Breast epithelium (tissue), 4 donors: ENCODE measurements at places on chromosomes 6 and 20. TPM values are rescaled to one million over a fixed set of nuclear protein-coding genes. Genes with fewer than 3 reads are reported as not detected.

DNA sequence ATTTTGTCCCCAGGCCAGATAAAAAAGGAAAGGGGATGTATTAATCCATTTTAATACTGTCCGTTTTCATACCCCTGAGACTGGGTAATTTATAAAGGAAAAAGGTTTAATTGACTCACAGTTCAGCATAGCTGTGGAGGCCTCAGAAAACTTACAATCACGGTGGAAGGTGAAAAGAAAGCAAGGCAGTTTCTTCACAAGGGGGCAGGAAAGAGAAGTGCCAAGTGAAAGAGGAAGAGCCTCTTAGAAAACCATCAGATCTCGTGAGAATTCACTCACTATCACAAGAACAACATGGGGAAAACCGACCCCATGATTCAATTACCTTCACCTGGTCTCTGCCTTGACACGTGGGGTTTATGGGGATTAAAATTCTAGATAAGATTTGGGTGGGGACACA is 152.5 kb downstream of the IBTK start:
- H3K4me3 ChIP-seq, result no peak overlapping the region
- no peaks in the 10 kb centered on the region for H3K4me1 ChIP-seq
- H3K36me3 ChIP-seq, result no peaks in the 10 kb centered on the region
- no peak for DNase-seq
- no peak overlapping the region for H3K27ac ChIP-seq

GRCh38 chr20:37419307-37419706 is 73.4 kb downstream of the SRC start:
- no peak overlapping the region for H3K4me3 ChIP-seq
- no peaks in the 10 kb centered on the region for H3K27me3 ChIP-seq
- H3K4me1 ChIP-seq, result no peaks in the 10 kb centered on the region
- no peak for DNase-seq
- no peak overlapping the region for H3K27ac ChIP-seq
- no peaks in the 10 kb centered on the region for H3K36me3 ChIP-seq

- no peak for DNase-seq
- H3K4me3 ChIP-seq, result no peak overlapping the region
- no peaks in the 10 kb centered on the region for H3K4me1 ChIP-seq
- no peaks in the 10 kb centered on the region for H3K36me3 ChIP-seq
- H3K27ac ChIP-seq, result no peak overlapping the region
- no peaks in the 10 kb centered on the region for H3K27me3 ChIP-seq
Measured at GRCh38 chr20:24977336-24977735, 15.2 kb downstream of the APMAP start.

GRCh38 chr6:153476243-153476642 is 345.2 kb upstream of the RGS17 start:
- no peaks in the 10 kb centered on the region for H3K36me3 ChIP-seq
- no peaks in the 10 kb centered on the region for H3K27me3 ChIP-seq

DNA sequence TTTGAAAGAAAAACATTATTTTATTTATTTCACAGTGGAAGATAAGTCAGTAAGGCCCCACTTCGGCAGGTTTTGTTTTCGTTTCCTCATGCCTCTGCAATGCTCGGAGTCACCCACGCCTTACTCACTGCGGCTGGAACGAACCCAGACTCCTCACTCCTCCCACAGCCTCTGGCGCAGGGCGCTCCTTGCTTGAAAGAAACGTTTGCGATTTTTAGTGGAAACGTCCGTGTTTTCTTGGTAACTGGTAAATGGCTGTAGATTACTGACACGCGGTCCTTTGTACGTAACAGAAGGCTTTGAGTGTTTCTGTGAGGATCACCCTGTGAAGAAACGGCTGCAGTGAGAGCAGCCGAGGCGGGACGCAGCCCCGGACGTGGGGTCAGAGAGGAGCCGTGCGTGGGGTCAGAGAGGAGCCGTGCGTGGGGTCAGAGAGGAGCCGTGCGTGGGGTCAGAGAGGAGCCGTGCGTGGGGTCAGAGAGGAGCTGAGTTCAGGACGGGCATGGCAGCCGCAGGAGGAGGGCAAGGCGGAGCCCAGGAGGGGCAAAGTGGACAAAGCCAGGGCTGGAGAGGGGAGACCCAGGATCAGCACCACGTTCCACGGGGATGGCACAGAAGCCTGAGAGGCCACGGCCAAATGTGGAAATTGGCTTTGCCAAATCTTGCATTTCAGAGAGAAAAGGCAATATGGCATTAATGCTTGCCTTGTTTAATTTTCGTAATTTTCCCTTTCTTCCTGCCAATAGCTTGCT is 198.6 kb upstream of the THBS2 start:
- peak overlapping the region; percentile 96 for H3K27ac ChIP-seq
- no peaks in the 10 kb centered on the region for H3K36me3 ChIP-seq
- H3K4me3 ChIP-seq, result peak overlapping the region; percentile 50
- H3K4me1 ChIP-seq, result no peaks in the 10 kb centered on the region
- DNase-seq, result peak; percentile 79
- H3K27me3 ChIP-seq, result no peaks in the 10 kb centered on the region

DNA sequence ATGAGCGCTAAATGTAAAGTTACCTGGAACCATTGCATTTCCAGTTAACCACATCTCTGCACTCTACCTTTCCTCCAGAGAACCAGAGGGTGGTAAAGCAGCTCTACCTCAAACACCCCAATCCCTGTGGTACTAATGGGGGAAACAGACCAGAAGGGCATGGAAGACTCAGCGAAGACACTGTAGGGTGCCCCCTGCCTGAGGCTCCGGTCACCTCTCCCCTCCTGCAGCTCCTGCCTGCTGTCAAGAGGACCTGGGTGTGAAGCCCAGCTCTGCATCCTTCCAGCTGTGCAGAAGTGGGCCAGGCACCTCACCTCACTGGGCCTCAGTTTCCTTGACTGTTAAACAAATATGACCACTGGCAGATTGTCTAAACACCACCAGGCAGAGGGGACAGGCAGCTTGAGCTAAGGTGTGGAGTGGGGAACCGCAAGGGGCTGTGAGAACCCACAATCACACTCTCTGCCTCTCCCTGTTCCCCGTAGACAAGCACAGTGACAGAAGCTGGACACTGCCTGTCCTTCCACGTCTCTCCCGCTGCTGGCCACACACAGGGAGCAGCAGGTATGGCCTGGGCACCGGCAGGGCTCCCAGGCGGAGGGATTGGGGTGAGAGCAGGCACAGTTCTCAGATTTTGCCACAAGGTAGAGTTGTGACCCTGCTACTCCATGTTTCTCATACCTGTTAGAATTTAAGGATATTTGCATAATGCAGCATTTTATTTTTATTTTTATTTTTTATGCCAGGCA is 9.1 kb upstream of the BPIFA2 start:
- no peak overlapping the region for H3K4me3 ChIP-seq
- H3K36me3 ChIP-seq, result no peaks in the 10 kb centered on the region
- no peaks in the 10 kb centered on the region for H3K4me1 ChIP-seq
- H3K27ac ChIP-seq, result no peak overlapping the region
- DNase-seq, result no peak
- H3K27me3 ChIP-seq, result no peaks in the 10 kb centered on the region

GRCh38 chr6:35710241-35710847 is 21.6 kb upstream of the FKBP5 start:
- no peak overlapping the region for H3K27ac ChIP-seq
- peak; percentile 39 for DNase-seq
- H3K36me3 ChIP-seq, result no peaks in the 10 kb centered on the region
- H3K27me3 ChIP-seq, result no peaks in the 10 kb centered on the region

DNA sequence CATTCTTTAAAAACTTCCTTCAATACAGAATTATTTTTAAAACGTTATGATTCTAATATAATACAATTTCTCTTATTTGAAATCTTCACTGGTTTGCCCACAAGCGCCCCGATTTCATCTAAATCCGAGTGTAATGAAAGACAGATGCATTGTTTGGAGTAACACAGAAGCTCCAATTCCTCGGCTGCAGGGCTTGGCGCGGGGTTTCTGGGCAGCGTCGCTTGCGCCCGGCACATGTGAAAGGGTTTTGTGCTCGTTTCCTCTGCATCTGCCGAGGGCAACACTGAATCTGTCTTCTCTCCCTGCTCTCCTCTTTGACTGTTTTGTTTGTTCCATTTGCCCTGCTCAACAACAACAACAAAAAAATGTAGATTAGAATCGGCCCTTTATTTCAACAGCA is 248.6 kb upstream of the QKI start:
- no peaks in the 10 kb centered on the region for H3K27me3 ChIP-seq
- DNase-seq, result no peak
- H3K4me1 ChIP-seq, result no peaks in the 10 kb centered on the region
- no peak overlapping the region for H3K4me3 ChIP-seq

DNA sequence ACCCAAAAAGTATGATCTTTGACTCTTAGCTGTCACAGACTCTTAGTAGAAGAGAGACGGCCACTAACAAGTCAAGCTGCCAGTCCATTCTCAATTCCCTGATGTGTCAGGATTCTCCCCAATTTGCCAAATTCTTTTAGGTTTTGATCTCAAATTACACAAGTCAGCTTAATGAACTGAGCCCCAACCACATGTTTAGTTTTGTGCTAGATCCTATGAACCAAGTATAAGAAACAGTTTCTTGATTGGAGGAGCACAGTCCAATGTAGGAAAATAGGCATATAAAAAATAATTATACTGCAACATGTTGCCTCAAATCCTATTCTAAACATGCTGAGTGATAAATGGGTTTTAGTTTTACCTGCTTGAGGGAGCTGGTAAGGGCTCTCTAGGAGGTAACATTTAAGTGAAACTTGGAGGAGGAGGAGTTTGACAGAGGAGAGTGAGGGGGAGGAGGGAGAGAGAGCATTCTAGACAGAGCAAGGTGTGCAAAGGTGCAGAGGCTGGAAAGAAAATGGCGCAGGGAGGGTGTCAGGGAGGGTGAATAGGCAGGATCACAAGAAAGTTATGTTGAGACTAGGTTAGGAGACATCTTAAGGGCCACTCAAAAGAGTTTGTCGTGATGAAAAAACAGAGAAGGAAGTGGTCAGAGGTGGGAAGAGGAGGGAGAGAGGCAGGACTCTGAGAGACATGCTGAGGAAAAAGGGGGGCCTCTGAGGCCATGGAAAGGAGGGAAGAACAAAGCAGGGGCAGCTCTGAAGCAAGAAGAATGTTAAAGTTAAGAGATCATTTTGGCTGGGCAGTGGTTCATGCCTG is 22.8 kb upstream of the FAM83C start:
- no peak for DNase-seq
- H3K4me1 ChIP-seq, result no peaks in the 10 kb centered on the region
- H3K36me3 ChIP-seq, result no peaks in the 10 kb centered on the region
- H3K27ac ChIP-seq, result no peak overlapping the region
- H3K27me3 ChIP-seq, result no peaks in the 10 kb centered on the region
- H3K4me3 ChIP-seq, result no peak overlapping the region

DNA sequence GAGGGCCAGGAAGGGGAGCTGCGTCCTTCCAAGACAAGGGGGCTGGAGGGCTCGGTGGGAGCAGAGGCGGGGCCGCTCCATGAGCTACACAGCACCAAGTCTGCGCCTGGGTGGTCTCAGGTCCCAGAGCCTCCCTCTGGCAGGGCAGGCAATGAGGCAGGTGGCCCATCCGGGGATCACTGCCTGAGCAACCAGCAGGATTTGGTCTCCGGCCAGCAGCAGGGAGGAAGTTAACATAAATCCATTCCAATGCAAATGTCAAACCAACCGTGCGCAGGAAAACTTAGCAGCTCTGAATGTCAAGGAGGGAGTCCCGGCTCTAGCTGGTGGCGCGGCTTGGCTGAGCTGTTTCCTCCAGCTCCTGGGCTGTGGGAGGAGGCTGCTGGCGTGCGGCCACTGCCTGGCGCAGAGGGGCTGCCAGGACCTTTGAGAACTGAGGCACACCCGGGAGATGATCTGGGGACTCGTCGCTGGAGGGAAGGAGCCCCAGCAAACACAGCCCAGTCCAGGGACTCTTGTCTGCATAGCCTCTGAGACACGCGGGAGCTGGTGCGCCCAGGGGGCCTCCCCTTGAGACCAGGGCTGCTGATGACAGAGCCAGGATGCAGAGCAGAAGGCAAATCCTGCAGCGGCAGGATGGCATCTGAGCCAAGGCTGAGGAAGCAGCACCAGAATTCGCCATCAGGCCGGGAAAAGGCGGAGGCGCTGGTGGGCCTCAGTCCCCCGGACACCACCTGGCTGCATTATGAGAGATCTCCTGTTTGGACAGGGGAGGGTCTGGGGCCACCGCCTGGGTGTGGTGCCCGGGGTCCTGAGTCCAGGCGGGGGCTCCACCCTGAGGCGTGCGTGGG is 33.1 kb upstream of the CHRNA4 start:
- H3K27me3 ChIP-seq, result peaks cover 64% of the 10 kb centered on the region
- H3K4me3 ChIP-seq, result no peak overlapping the region
- H3K36me3 ChIP-seq, result no peaks in the 10 kb centered on the region
- no peak overlapping the region for H3K27ac ChIP-seq
- DNase-seq, result no peak

DNA sequence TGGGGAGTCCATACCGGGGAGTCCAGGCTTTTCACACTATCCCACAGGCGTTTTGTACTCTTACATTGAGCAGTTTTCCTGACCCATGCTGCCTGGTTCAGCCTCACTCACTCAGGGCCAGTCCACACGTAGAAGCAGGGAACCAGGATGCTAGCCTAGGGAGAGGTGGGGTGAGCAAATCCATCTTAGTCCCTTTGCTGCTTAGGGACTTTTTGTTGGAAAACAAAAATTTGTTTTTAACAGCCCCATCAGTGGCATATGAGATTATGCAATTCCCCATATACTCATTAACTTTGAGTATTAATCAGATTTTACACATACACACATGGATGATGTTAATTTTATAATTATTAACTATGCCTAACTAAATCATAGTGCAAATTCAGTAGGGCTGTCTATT is 84.2 kb downstream of the EZR start:
- no peaks in the 10 kb centered on the region for H3K36me3 ChIP-seq
- H3K4me3 ChIP-seq, result no peak overlapping the region
- DNase-seq, result no peak
- no peak overlapping the region for H3K27ac ChIP-seq

GRCh38 chr20:21433329-21433890 is 36.1 kb upstream of the NKX2-4 start:
- no peak overlapping the region for H3K27ac ChIP-seq
- no peak for DNase-seq
- H3K4me1 ChIP-seq, result no peaks in the 10 kb centered on the region
- no peaks in the 10 kb centered on the region for H3K27me3 ChIP-seq
- H3K4me3 ChIP-seq, result no peak overlapping the region

GRCh38 chr6:38091613-38092012 is 272.1 kb downstream of the ZFAND3 start:
- no peaks in the 10 kb centered on the region for H3K36me3 ChIP-seq
- H3K4me1 ChIP-seq, result no peaks in the 10 kb centered on the region
- H3K27me3 ChIP-seq, result no peaks in the 10 kb centered on the region
- no peak overlapping the region for H3K27ac ChIP-seq
- H3K4me3 ChIP-seq, result no peak overlapping the region
- no peak for DNase-seq

The ACAT2 gene
- 10.1 TPM for total RNA-seq

The PFDN4 gene
- 52.1 TPM for total RNA-seq

The TBXT gene
- not detected for total RNA-seq

The CDH26 gene
- 3.1 TPM for total RNA-seq

The HTR1E gene
- total RNA-seq, result not detected

The PTGIS gene
- 38.7 TPM for total RNA-seq

The GLP1R gene
- not detected for total RNA-seq

The TGM3 gene
- not detected for total RNA-seq
